ENCODE measurements at places on chromosomes 2 and 18.

GRCh38 chr2:30476636-30477035 is 29.6 kb downstream of the LCLAT1 start:
- no peak for DNase-seq

GRCh38 chr2:172516299-172516698 is 39.6 kb upstream of the PDK1 start:
- no peak for DNase-seq

DNA sequence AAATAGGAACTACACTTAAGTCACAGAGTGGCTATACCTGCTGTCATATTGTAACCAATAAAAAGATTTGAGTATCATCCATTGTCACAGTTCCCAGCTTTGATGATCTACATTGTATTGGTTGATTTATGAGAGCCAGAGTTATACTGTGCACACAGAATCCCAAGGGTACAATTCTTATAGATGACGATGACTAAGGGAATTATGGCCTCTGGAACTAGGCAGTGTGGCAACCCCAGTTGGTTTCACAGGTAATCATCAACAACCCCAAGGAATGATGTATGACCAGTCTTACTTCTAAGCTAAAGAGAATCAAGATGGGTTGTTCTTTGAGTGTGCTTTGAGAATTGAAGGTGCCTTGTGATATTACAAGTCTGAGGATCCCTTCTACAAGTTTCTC is 217.3 kb downstream of the ETAA1 start:
- no peak for DNase-seq

DNA sequence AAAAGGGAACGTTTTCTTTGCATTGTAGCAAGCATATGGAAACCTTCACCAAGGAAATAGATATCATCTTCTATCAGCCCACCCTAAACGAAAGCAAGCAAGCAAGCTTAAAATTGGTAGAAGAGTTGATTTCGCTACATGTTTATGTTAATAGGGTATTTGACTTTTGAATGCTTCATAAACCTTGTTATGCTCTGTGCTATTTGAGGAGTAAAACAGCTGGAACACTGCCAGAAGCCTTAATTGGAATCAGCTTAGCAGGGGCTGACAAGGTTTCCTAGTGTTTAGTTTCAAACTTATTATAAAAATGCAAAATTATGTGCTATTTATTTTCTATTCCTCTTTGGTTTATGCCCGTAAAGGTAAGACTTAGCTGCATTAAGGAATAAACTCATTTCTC is 70.6 kb upstream of the LINC00305 start:
- no peak for DNase-seq

All from thoracic aorta (tissue), 2 donors.